GM23248 (cell line): ENCODE measurements at places on chromosomes 1 and 21.

DNA sequence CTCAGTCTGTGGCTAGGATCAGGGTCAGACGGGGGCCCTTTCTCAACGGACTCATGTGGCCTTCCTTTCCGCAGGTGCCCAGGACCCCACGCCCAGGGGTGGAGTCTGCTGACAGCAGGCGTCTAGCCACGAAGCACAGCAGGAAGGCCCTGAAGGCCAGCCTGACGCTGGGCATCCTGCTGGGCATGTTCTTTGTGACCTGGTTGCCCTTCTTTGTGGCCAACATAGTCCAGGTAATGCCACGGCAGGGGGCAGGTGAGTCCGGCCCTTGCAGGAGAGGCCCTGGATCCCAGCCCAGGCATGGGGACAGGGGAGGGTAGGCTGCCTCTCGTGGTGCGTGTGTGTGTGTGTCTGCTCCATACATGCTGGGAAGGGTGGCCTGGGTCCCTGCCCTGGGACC is 13.8 kb downstream of the HTR6 start:
- no peak for DNase-seq

GRCh38 chr1:109846162-109846561 is 64.5 kb upstream of the CSF1 start:
- DNase-seq: no peak

DNA sequence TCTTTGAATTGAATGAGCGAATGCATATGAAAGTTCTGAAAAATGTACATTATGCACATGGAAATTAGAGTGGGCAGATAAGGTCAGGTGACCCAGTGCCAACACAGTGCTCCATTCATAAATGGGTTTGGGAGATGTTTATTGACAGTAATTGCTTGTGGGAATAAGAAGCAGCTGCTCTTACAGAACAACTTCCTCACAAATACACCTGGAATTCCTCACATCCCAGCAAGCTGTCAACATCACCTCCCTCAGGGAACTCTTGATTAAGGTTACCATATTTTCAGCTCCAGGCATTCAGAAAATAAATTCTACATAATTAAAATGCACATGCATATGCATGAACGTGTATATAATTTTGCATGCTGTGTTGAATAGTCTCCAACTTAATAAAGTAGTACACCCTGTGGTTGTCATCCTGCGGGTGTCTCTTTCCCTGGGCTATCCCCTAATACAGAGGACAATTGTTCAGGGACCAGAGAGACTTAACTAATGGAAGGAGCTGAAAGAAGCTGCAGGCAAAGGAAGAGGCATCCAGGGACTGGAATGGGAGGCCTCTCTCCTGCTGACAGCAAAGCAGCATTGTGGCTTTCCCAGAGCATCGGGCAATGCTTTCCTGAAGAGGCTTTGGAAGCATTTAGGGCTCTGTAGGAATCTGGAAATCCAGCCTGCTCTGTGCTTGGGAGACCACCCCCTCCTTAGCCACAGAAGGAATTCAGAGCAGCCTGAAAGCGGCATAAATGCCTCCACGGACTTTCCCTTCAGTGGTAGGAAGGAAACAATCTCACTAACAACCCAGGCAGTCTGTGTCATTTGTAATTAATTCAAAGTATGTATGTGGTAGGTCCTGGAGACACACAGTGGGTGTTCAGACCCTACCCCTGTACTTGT is 55.2 kb upstream of the GNG12 start:
- peak; percentile 26 for DNase-seq

GRCh38 chr1:96971849-96972602 is 250.4 kb downstream of the PTBP2 start:
- no peak for DNase-seq

- peak; percentile 68 for DNase-seq
Observed at GRCh38 chr1:56330391-56331026, 248.9 kb downstream of the PLPP3 start.

DNA sequence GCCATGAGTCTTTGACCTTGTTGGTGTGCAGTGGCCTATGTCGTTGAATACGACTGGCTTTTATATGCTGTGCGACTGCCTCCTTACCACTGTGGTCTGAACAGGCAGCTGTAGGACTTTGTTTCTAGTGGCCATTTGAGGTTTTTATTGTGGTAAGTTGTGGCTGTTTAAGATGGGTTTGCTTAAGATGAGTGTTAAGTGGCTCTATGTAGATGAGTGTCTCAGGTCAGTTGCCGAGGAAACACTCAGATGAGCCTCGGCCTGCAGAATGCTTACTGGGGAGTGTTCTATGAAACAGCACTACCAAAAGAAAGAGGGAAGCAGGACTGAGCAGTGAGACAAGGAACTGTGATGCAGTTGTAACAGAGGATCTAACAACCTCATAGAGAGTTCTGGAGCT is 14.9 kb upstream of the CD1C start:
- DNase-seq: no peak

DNA sequence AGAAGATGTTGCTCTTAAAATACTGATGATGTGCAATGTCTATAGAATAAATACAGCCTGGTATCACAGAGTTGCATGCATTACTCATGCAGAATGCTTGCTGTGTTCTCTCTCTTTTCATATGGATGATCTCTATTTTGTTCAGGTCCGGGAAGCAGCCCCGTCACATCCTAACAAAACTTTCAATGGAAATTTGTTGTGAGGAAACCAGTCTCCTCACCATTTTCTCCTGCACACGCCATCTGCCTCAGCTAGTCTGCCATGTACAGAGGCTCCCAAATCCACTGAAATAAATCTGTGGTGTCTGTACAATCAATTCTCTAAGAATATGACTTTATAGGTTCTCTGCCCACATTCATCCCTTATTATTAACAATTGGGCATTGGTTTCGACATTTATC is 42.4 kb downstream of the DAB1 start:
- no peak for DNase-seq

- DNase-seq: no peak
Observed at GRCh38 chr1:160876311-160876710, 8.7 kb downstream of the ITLN1 start.

DNA sequence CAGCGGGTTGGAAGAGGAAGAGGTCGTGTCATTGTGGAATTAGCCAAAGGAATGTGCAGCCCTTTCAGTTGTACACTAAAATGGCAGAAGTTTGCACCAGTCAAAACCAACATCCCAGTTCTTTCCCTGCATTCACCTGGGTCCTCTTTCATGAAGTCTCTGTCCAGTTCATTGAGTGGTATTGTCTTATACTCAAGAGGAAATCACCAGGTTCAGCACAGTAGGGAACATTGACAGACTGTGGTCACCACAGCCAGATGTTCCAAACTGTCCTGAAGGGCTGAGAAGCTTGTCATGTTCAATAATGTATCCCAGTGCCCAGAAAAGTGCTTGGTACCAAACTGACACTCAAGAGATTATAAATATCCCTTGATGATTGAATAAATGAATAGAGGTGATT is 131.6 kb downstream of the GLUL start:
- no peak for DNase-seq
